ENCODE measurements at places on chromosomes 5 and 9. TPM values are rescaled to one million over a fixed set of nuclear protein-coding genes. Genes with fewer than 3 reads are reported as not detected.

GRCh38 chr5:139647506-139648204 is 494 bp upstream of the CXXC5 start:
- DNase-seq: no peak

DNA sequence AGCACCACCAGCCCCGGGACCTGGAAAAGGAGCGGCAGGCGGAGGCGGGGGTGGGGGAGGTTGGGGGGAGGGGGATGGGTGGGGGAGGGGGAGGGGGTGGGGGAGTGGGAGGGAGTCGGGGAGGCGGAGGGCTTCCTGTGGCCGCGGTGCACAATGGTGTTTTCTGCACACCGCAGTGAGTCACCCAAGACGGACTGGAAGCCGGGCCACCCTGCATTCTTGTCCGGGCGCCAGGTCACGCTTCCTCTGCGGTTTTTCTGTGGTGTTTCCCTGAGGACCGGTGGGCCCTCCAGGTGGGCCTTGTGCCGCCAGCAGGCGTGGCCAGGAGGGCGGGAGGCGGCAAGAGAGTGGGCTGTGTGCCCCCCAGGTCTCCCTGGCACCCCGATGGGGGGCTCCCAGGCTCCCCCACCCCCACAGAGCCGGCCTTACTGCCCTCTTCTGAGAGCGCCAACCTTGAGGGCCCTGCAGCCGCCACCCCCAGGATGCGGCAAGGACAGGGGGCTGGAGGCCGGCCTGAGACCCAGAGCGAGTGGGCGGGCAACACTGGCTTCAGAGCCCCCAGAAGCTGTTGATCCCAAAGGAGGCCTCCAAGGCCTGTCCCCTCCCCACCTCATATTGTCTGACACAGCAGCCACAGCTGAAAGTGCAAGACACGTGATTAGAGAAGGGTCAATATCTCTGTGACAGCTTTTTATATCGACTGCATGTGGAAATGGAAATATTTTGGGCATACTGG is 11.1 kb downstream of the EXD3 start:
- DNase-seq: peak; percentile 95

DNA sequence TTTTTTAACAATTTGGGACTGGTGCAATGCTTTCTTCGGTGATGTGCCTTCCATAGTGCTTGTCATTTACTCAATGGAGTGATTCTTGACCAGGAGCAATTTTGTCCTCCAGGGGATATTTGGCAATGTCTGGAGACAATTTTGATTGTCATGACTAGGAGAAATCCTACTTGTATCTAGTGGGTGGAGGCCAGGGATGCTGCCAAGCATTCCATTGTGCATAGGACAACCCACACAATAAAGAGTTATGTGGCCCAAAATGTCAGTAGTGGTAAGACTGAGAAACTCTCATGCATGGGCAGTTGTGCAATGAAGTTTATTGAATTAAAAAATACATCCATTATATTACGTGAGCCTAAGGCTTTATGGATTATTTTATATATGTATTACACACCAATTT is 70.5 kb downstream of the FOCAD start:
- DNase-seq: no peak

- DNase-seq: peak; percentile 66
Measured at GRCh38 chr5:170278611-170279458, 18.7 kb downstream of the LCP2 start.

DNA sequence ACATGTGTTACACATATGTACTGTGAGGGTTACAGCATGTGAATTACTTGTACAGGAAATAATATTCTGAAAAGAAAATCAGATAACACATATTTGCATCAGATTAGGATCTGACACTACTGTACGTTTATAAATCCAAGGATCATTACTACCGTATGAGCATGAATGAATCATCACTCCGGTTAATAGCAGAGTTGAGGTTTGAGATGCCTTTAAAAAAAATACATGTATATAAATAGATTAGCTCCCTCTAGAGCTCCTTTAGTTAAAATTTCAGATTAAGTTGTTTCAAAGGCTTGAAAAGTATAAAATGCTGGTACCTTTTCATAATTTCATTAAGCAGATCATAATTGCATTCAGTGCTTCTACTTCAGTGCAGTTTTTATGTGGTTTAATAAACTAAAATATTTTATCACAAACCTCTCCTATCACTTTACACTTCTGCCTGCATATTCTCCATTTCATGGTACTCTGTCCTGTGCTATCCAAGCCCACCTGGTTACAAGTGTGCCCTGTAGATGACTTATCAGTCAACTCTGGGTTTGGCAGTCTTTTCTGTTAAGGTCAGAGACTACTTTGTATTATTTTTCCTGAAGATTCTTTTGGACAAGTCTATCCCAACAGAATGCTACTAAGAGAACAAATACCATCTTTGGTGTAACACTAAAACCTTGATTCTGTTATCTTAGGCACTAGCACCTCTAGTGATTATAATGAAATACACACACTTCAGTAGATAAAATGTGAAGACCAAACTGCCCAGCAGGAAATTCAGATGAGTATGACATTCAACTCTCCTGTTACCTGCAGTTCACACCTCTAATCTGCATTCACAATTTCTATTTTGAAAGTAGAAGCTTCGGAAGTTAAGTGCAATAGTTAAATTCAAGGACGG is 48.0 kb upstream of the POU5F2 start:
- peak; percentile 70 for DNase-seq

Gene NRG2
- 10.4 TPM for total RNA-seq

Gene C9orf50
- not detected for total RNA-seq

Gene CHSY3
- total RNA-seq: 11.8 TPM

Measured in HT1080 (cell line).